NCI-H2081 (cell line): ENCODE measurements at places on chromosomes 2 and 18.

GRCh38 chr18:61988100-61988499 is 95.3 kb upstream of the RNF152 start:
- no peak for DNase-seq

GRCh38 chr2:172281648-172282570 is 145.5 kb upstream of the ITGA6 start:
- DNase-seq: no peak

DNA sequence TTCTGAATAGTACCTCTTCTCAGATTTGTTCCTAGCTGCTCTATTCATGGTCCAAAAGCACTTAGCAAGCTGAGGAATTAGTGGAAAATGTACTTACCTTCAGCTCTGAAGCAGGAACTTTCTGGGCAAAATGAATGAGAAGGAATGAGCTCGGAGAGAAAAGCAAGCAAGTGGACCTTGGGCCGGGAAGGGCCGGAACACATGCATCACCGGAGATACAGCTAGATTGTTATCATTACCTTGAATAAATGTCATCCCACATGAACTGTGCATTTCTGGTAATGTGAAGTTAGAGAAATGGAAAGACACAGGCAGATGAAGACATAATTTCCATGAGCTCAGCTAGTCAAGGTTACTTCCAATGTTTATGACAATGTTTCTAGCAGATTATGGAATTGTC is at the start of gene MC2R:
Gene MC2R, minus strand, starts transcription at position 146 of the 400 bp plus-strand sequence. CDS start 30,018 bp downstream, outside the sequence.
- no peak for DNase-seq

DNA sequence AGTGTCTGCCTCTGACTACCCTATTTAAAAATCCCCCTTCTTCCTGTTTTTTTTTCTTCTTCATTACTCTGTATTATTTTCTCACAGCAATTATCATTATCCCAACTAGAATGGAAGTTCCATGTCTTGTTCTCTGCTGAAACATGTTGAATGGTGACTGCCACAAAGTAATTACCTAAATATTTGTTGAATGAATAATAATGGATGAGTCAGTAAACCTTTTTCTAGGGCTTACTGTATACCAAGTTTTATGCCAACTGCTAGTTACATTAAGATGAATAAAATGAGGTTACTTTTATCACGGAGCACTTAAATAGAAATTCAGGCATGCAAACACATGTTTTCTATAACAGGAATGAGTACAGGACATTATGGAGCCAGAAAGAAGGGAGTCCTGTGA is 490.6 kb downstream of the THSD7B start:
- DNase-seq: no peak

DNA sequence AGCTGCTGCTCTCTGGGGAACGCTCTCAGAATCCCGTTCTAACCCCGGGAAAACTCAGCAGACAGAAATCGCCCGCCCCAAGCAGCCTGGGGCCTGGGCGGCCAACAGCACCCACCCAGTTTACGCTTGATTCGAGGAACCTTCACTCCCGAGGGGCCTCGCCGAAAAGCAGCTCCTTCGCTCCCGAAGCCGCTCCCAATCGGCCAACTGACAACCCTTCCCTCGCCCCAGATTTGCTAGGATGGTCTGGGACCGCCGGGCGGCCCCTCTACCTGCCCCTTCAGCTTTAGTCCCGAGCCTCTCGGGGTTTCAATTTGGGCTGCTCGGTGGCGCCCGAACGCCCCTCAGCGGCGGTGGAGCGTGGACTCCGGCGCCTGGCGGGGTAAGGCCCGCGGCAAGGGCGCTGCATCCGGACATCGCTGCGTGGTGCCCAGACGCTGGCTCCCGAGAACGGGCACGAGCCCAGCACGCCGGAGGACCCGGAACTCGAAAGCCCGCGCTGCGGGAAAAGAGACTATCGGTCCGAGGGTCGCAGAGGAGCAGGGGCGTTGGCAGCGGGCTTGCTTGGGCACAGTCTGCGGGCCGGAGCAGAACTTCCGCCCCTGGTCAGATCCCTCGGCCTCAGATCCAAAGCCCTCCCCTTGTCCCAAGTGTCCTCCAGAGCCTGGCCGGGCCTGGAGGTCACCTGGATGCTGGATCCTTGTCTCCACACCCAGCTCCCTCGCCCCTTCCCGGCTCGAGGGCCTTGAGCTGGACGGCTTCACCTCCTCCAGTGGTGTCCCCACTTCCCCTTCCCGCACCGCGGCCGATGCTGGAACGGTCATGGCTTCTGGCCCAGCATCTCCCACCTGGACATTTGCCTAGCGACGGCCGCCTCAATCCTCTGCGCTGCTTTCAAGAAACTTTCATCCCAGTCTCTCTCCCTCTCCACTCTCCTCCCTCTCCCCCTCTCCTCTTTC is 3.0 kb upstream of the OTX1 start:
- DNase-seq: no peak

DNA sequence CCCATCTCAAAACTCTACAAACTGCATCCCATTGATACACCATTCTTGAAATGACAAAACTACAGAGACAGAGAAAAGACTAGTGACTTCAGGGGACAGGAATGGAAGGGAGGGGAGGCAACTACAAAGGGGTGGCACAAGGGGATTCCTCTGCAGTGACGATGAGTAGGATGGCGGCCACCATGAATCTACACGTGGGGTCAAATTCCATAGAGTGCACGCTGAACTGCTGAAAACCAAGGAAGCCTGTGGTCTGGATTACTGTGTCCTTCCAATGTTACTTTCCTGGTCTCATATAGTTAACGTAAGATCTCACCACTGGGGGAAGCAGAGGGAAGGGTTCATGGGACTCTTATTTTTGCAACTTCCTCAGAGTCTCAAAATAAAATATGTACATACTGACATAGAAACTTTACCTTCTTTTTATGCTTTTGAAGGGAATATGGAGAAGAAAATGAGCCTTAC is 23.6 kb downstream of the COX7A2L start:
- DNase-seq: no peak
